Bronchial smooth muscle cell (primary cell): ENCODE measurements at places on chromosomes 12 and 14. TPM values are rescaled to one million over a fixed set of nuclear protein-coding genes. Genes with fewer than 3 reads are reported as not detected.

Gene TAPBPL
- 11.0 and 15.4 TPM in 2 replicates for total RNA-seq

Gene OR6S1
- not detected in 2 replicates for total RNA-seq

Gene KCNC2
- not detected in 2 replicates for total RNA-seq

Gene TAS2R31
- total RNA-seq, result 1.6 and 3.0 TPM in 2 replicates

Gene LMNTD1
- total RNA-seq, result 0.32 TPM in 1 of 2 replicates, not detected in the other

Gene OR4E2
- total RNA-seq, result not detected in 2 replicates

Gene ARHGAP9
- total RNA-seq, result 0.32 TPM in 1 of 2 replicates, not detected in the other

Gene EML5
- total RNA-seq, result 0.09 and 0.32 TPM in 2 replicates

Gene TAS2R50
- 1.5 and 1.7 TPM in 2 replicates for total RNA-seq

Gene DPPA3
- not detected in 2 replicates for total RNA-seq

Gene ZFHX2
- 0.09 and 0.32 TPM in 2 replicates for total RNA-seq

Gene CHGA
- 0.16 TPM in 1 of 2 replicates, not detected in the other for total RNA-seq
